ENCODE measurements at places on chromosomes 13 and 19.

DNA sequence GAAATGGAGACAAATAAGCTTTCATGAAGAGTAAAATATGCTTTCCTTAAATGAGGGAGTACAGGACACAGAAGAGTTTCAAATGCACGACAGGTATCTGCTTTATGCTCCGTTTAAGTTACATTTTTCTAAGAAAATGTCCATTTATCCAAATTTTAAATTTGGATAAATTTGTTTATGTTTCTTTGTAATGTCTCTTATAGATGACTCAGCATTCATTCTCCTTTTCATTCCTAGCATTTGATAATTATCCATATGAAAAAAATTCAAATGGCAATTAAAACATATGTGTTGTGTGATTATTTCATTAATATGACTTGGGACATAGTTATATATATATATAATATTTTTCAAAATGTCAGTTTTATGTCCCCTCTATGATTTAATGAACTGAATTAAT, 1449.3 kb downstream of the SLITRK1 start:
- no peak for DNase-seq

DNA sequence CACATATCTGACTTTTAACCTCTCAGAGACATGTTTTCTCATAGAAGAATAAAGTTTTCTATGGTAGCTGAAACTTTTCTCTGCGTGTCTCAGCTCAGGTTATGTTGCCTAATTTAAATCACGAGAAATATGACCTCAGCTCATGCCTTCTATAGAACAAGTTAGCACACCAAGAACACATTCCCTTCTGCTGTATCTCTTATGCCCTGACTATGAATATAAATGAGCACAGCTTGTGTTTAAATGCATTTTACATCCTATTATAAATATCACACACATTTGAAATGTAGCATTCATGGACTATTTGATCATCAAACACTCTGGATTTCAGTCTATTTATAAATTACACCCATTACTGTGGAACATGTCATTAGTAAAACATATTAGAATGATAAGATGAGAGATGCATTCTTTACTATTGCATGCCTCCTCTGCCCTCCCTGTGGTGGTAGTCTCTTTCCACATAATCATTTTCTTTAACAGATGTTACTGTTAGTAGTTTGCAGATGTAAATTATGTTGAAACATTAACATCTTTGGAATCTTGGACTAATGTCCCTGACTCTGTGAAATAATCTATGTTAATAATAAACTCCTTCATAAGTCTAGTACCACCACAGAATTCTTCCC, 2044.9 kb upstream of the PCDH20 start:
- no peak for DNase-seq

GRCh38 chr13:102280366-102280765, 121.5 kb downstream of the FGF14 start:
- DNase-seq, result no peak

GRCh38 chr19:7744871-7745650, 2.3 kb downstream of the CD209 start:
- no peak for DNase-seq

- no peak for DNase-seq
Measured at GRCh38 chr13:78602561-78603239, 652 bp downstream of the POU4F1 start.

GRCh38 chr13:86464193-86464592, 665.0 kb upstream of the SLITRK6 start:
- no peak for DNase-seq

DNA sequence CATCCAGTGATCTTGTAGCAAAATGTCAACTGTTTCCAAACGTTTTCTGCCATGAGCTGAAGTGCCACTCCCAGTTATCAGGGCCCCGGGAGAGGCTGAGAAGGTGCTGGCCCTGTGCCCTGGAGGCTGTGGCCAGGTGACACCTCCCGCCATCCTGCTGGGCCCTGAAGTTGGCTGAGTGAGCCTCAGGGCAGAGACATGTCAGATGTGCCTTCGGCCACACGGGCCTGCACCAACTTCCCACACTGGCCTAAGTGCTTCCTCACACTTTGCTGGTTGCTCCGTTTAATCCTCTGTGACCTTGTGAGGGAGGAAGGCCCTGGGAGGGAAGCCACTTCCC, 4.8 kb downstream of the ADPRHL1 start:
- DNase-seq, result no peak

- DNase-seq, result no peak
Measured at GRCh38 chr19:45659096-45659729, 8.8 kb upstream of the GIPR start.

DNA sequence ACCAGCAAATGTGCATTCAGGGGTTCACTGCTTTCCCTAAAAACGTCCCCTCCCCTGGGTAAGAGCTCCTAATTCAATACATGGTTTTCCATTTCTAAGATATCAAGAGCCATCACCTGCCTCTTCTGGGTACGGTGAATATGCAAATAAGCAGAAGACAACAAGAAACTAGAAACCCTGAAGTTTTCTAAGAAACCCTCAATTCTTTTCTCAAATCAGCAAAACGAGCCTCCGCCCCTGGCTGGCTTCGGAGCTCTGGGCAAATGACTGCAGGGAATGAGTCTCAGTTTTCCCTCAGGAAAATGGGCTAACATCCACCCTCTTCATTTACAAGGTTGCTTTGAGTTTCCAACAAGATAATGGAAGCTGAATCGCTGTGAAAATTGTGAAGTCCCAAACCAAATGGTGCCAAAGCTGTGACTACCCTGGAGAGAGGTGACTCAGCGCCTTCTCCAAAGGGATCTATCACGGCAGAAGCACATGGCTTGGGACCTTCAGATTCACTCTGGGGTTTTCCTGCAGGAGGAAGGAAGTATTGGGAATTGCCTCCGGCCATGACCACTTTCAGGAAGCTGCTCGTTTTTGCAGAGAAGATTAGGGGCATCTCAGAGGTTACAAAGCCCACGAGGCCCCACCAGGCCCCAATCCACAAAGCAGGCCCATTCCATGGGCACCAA, 26.6 kb downstream of the KLF2 start:
- DNase-seq, result no peak

GRCh38 chr19:10915130-10916091, 13.0 kb downstream of the YIPF2 start:
- peak; percentile 85 for DNase-seq

DNA sequence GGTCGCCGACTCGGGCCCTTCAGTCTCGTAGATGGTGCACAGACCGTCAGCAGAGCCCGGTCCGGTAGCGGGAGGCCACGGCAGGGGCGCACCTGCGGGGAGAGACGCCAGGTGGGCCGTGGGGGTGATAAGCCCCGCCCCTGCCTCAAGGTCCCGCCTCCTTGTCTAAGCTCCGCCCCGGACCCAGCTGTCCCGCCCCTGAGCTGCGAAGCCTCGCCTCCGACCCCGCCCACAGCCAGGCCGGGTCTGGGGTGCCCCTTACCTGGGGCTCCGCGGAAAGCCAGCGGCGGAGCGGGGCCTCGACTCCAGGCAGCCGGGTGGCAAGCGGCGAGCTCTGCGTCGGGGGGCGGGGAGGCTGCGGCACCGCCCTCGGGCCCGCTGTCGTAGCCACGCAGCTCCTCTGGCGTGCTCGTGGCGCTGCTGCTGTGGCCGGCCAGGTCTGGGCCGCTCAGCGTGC, 4.7 kb downstream of the PRR36 start:
- DNase-seq, result no peak

DNA sequence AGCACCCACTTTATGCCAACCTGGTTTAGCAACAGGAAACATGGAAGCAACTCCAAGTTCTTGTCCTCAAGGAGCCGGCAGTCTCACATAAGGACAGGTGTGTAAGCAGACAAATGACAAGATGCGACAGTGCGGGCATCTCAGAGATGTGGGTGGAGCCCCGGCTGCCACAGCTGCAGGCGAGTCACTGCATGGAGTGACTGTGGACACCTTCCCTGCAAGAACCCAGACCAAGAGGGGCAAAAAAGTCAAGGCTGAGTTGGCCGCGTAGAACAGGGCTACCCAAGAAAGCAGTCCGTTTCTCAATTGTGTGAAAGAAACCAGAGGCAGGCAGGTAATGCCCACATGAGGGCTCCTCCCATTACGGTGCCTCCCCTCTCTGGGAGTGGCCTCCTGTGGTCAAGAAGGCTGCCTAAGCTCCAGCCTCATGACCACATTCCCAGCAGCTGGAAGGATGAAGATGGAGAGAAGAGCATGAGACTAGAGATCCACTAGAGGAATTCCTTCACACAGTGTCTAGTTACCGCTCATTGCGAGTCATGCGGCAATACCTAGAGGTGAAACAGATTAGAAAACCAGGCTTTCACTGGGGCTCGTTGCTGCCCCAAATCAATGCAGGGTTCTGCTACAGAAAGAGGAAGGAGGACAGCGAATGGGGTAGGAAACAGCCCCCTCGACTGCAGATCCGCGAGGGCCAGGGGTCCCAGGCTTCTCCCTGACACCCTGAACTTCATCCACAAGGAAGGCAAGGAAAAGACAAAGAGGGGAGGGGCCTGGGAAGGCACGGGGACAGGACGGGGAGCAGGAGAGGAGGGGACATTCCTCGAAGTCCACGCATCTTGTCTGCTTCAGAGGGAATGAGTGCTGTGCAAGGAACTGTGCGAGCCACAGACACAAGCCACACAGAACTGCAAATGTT, 80.2 kb downstream of the SPACA7 start:
- no peak for DNase-seq

- DNase-seq, result no peak
Measured at GRCh38 chr19:19006213-19006612, 27.1 kb downstream of the SUGP2 start.

DNA sequence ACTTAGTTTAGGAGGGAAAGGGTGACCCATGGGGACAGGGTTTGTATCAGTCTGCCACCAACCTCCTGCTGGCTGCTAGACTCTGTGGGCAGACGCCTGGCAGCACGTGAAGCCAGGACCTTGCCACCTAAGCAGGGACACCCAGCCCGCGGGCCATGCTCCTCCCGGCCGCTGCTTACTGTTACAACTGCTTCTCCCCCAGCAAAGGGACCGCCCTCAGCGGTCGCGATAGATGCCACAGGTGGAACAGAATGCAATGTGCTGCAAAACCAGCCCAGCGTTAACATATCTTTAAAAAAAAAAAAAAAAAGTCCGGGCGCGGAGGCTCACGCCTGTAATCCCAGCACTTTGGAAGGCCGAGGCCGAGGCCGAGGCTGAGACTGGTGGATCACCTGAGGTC, 1.9 kb upstream of the RHPN2 start:
- no peak for DNase-seq

DNA sequence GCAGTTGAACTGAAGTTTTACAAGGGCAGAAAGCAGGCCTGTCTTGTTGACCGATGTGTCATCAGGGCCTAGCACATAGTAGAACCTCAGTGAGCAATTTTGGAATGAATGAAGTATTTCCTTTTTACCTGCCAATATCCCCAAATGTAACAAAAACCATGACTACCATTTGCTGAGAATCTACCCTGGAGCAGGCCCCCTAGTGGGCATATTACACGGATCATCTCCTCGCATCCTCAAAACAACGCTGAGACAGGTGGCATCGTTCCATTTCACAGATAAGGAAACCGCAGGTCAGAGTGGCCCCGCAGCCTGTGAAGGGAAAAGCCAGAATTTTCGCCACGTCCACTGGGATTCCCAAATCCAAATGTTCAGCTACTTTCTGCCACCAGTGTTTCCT, 77.9 kb downstream of the CACNA1A start:
- no peak for DNase-seq

DNA sequence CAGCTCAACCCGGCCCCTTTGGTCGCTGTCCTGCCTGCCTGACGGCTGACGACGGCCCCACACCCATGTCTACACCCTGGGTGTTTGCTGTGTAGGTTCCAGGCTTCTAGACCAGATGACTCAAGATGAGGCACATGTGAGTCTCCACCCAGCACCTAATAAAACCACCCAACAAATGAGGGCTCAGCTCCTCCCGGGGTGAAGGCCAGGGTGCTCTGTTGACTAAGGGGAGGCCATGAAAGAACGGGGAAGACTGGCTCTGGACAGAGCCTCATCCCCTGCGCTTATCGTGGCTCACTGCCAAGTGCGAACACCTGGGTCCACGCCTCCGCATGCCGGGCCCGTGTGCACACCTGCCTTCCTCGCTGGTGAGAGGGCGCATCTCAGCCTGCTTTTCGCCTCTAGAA, 39.6 kb downstream of the COL4A2 start:
- no peak for DNase-seq

DNA sequence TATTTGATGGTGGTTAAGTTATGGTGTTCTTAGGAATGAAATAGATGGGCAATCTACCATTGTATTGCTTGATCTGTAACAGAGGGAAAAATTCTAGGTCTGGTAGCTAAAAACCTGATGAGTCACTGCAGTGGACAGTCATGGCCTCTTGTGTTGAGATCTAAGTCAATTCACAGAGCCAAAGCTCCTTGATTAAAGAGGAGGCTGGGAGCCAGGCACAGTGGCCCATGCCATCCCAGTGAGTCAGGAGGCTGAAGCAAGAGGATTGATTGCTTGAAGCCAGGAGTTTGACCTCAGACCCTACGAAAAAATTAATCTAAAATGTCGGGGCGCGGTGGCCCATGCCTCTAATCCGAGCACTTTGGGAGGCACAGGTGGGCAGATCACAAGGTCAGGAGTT, 67.1 kb upstream of the KPNA3 start:
- peak; percentile 79 for DNase-seq

- no peak for DNase-seq
Measured at GRCh38 chr19:6212403-6213265, 67.1 kb downstream of the MLLT1 start.

DNA sequence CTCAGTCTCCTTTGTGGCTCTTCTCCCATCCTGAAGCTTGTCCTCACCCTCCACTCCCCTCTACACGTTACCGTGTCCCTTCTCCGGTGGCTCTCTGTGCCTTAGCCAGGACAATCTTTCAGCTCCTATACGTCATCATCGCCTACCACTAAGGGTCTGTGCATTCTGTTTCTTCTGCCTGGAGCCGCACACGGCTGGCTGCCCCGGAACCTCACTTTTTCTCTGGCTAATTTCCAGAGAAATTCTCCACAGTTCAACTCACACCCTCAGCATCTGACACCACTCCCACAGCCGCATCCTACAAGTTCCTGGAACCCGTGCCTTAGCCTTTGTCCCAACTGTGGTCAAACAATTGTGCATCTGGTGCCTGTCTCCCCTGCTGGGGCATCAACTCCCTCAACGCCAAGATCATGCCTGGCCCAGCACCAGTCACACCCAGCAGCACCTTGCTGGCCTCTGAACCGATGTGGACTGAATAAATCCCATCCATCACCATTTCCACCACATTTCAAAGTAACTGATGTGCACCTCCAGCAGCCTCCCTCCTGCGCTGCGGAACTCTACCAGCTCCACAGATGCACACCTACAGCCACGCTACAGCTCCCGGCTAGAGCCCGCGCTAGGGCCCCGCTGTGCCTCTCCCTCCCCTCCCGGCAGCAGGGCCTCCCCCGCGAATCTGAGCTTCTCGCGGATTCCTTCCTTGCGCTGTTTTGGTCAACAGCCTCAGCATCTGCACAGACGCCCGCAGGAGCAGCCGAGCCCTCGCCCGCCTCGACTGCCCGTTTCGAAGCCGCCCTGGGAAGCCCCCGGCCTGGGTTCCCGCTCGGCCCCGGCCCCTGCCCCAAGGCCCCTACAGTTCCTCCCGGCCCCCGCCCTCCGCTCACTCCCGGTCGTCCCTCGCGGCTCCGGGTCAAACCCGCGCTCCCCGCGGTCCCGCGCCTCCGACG, 689 bp downstream of the DCUN1D2 start:
- no peak for DNase-seq

DNA sequence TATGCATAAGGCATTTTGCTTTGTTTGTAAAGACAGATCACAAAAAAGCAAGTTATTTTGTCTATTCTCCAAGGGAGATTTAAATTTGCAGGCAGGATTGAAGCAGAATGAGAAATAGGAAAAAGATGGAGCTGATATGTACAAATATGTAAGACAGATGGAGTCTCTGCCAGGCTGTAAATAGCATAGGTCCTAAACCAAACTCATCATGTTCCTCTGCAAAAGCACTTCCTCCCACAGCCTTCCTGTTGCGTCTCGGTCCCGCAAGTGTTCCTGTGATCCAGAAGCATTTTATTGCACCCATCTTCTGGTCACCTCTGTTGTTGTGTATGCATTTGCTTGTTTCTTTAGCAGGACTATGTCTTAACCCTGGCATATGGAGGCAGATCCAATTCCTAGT, 95.7 kb upstream of the CLDN10 start:
- no peak for DNase-seq
